ENCODE measurements at places on chromosomes 3 and 15. TPM values are rescaled to one million over a fixed set of nuclear protein-coding genes. Genes with fewer than 3 reads are reported as not detected.

The IQCF2 gene
- not detected for total RNA-seq

DNA sequence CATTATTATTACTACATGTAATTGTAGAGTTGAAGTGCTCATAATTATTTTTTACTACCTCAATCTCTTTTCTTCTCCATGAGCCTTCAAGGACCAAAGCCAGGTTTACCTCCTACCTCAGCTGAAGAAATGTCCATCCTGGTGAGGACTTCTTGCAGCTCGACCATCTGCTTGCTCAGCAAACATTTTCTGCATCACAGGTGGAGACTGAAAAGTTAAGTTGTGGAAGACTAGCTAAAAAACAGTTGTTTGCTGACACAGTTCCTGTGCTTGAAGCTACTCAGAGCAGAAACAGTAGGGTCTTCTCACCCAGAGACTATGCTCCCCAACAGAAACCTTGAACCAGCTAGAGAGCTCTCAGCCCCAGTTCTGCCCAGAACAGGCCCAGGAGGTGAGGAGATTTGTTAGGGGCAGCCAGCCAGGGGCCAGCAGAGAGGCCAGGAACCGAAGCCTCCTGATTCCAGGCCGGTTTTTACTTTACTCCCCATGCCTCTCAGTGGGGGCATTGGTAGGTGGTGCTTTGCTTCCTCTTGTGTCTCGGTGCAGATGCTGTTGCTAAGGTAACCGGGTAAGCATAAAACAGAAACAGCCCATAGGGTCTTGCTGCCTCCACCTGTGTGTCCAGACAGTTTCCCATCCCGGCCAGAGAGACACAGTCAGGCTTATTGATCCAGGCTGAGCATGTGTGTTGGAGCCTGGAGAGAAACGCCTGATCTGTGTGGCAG is 54.9 kb downstream of the CCNL1 start:
- DNase-seq = no peak

DNA sequence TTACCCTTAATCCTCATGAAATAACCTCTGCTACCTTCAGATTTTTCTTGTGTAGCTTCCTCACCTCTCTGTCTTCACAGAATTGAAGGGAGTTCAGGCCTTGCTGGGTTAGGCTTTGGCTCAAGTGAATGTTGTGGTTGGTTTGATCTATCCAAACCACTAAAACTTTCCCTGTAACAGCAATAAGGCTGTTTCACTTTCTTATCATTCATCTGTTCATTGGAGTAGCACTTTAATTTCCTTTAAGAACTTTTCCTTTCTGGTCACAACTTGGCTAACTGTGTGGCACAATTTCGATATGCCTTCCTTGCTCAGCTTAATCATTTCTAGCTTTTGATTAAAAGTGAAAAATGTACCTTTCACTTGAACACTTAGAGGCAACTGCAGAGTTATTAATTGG is 129.8 kb downstream of the NR1I2 start:
- no peak for DNase-seq

DNA sequence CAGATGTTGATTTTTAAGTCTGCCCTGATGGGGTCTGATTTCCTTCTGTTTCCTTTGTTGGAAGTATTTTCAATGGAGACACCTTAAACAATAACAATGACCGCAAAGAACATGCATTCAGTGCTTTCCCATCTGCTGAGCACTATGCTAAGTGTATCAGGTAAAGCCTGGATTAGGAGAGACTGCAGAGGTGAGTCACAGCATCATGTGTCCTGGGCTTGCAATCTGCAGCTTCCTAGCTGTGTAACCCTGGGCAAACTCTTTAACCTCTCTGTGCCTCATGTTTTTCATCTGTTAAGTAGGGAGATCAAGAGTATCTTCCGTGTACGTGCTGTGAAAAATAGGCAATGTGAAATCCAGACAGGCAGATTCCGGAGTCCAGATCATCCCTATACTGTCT is 13.3 kb upstream of the CHRNB4 start:
- no peak for DNase-seq

The EIF3J gene
- total RNA-seq = 59.5 TPM

- no peak for DNase-seq
Observed at GRCh38 chr15:64099379-64099778, 3.6 kb downstream of the SNX1 start.

DNA sequence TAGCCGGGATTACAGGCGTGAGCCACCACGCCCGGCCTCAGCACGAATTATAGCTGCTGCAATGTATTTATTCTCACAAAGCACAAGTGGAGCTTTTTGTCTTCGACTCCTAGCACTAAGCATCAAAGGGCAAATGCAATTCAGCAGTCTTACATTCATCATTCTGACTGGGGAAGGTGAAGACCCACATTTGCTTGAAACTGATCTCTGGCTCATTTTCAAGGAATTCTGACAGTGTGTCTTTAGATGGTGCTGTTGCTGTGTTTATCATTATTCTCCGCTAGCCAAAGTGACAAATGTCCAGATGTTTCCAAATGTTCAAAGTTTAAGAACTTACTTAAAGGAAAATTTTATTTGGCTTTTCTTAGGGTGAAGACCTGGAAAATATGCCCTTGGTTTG is 55.9 kb downstream of the SGO1 start:
- DNase-seq = no peak

The SATB1 gene
- total RNA-seq = 80.5 TPM

DNA sequence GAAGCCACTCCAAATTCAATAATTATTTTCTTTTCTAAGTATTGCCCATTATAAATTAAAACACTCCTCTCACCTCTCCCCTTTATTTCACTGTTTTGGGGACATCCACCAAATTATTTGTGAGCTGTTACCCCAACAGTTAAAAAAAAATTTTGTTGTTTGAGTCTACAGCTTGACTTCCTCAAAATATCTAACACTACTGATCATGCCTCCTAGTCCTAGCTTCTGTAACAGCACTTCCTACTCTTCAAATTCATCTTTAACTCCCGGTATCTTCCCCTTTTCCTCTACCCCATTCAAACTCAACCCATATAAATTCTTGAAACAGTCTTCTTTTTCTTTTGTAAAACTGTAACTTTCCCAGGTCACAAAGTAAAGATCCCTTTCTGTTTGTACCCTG is 15.9 kb downstream of the PARL start:
- no peak for DNase-seq
